ENCODE measurements at places on chromosomes 1 and 21.

DNA sequence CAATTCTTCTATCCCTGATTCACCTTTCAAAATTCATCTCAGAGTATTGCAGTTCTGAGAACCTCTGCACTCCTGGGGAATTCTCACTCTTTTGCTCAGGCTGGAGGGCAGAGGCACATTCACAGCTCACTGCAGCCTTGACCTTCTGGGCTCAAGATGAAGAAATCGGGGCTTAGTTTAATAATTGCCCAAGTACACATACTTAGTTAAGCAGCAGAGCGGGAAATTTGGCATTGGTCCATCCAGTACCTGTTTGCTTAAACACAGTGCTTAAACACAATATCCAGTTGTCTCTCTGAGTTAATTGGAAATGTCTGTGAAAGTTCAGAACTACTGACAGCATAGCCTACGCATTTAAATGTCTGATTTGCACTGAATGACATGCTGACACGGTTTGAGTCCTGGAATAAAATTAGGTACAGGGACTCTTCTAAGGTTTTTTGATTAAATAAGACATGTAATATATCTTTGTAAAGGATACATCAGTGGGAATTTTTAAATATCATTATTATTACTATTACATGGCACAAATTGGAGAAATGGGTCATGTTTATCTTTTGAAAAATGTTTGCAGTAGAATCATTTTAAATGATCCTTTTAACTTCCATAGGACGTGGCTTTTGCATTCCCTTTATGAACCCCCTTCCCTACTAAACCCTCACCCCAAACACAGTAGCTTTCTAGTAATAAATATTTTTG lies 337.4 kb downstream of the SRGAP2C start:
- DNase-seq = peak; percentile 19

- no peak for DNase-seq
These were observed 6.5 kb downstream of the PYCR2 start for GRCh38 chr1:225917536-225917935.

- DNase-seq = no peak
These were observed 660.7 kb downstream of the PTPRU start for GRCh38 chr1:29896791-29897714.

DNA sequence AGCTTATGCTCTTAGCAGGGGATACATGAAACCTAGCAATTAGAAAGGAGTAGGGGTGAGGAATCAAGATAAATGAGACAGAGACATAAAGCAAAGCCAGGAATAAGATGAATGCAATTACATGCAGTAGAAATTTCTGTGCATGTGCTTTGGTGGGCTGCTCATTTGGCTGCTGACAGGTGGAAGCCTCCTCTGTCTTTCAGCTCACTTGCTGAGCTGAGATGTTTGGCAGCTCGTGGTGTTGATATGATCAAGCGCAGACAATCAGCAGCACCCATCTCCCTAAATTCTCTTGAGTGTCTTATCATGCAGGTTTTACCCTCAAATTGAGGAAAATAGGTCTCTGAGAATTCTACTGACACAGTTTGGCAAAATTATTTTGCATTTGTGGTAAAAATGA lies 108.3 kb upstream of the CD34 start:
- no peak for DNase-seq

DNA sequence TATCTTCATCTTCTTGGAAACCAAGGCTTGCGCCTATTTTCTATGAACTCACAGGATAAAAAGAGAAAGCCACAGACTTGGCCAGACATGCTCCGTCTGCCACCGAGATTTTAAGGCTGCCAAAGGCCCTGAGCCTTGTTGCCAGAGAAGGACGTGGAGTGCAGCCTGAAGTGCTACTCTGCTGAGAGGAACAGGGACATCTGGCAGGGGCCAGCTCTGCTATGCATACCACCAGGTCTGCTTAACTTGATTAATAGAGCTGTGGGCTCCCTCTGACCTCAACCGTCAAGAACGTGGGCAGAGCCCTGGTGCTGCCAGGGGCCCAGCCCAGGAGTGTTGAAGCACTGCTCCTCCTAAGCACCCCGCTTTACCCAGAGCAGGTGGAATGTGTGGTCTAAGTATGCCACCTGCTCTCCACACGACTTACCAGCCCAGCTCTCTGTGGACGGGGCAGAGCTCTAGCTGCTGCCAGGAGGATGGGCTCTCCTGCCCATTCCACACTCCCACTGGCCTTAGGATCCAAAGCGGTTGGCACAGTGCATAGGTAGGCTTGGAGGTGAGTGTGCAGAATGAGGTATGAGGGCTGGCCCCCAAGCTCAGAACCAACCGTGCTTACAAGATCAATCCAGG lies 10.6 kb downstream of the HCRTR1 start:
- DNase-seq = no peak
